CD4-positive, alpha-beta T cell treated with Interleukin-4 for 4 hours (primary cell): ENCODE measurements at places on chromosomes 13 and 19.

DNA sequence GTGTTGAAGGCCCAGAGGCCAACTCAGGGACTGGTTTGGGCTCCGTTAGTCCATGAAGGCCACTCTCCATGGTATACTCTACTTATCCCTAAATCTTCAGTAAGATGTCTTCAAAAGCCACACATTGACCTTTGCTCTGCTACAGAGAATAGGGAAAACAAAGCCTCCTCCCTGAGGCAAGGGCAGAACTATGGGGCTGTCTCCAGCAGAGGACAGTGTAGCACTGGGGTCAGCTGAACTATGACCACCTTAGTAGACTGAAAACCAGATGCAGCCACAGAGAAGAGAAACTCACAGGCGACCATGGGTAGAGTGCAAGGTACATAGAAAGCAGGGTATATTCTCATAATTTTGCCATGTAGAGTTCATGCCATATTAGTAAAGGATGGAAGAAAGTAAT lies 587.4 kb downstream of the LMO7 start:
- DNase-seq, result no peak

GRCh38 chr13:51643105-51643881 lies 59.0 kb downstream of the WDFY2 start:
- no peak for DNase-seq

- no peak for DNase-seq
These were observed 237.4 kb downstream of the RGCC start for GRCh38 chr13:41694545-41695301.

DNA sequence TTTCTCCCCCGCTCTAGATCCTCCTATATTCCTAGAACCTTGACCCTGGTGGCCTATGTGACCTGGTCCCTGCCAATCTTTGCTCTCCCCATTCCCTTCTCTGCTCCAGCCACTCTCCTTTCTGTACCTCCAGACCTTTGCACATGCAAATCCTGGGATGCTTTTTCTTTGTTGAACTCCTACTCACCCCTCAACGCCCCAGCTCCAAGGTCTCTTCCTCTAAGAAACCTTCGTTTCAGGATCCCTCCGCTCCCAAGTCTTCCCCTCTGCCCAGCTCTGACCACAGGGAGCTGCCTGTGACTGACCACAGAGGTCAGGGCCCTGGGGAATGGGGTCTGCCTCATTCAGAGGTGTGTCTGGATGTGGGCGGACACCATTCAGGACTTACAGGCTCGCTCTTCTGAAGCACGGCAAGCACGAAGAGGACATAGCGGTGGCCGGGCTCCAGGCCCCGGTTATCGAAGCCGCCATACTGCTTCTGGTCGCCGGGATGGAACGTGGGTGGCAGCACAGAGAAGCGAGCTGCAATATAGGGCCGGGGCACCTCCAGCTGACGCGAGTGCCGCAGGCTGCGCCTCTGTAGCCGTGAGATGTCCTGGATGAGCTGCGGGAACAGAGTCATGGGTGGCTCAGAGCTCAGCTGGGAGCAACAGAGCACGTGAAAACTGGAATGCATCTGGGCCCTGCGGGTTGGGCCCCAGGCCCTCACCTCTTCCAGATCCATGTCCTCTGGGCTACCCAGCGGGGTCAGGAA lies 120.9 kb downstream of the PTPRS start:
- no peak for DNase-seq

GRCh38 chr19:15123900-15124299 lies 16.7 kb downstream of the SYDE1 start:
- DNase-seq, result no peak

DNA sequence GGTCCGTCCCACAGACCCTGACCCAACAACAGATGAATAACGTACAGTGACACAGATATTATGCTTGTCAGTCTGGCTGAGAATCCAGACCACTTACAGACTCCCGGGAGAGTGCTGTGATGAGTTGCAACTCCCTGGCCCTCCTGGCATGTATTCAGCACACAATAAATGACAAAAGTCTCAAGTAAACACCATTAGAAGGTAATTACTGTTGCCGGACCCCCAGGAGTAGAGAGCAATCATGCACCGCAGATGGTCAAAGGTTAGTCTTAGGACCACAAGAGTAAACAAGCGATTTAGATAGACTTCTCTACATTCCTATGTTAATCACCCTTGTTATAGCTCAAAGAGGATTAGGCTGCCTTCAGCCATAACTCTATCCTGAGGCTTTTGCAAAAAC lies 726.4 kb upstream of the GPC6 start:
- no peak for DNase-seq

GRCh38 chr13:47835470-47836228 lies 165.4 kb downstream of the SUCLA2 start:
- no peak for DNase-seq

- DNase-seq, result no peak
These were observed 899.5 kb upstream of the SLC10A2 start for GRCh38 chr13:103965506-103966243.

DNA sequence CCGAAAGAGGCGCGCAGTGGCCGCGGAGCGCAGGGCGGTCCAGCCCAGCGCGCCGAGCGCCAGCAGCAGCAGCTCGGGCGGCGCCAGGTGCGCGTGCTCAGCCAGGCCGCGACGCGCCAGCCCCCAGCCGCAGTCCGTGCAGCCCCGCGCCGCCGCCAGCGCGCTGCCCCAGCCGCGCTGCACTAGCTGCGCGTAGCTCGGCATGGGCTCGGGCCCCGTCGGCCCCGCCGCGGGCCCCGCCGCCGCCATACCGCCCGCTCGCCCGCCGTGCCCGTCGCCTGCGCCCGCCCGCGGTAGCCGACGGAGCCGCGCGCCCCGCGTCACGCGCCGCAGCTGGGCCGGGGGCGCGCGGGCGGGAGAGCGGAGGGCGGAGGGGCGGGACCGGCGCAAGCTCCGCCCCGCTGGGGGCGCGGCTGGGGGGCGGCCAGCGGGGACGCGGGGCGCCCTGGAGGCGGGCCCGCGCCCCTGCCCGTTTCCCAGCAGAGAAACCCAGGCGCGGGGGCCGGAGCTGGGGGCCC lies at the start of gene CERS1:
CERS1 (minus strand) TSS at position 335 of the 518 bp plus-strand sequence; CDS start at position 249, 86 bp downstream.
- DNase-seq, result no peak

DNA sequence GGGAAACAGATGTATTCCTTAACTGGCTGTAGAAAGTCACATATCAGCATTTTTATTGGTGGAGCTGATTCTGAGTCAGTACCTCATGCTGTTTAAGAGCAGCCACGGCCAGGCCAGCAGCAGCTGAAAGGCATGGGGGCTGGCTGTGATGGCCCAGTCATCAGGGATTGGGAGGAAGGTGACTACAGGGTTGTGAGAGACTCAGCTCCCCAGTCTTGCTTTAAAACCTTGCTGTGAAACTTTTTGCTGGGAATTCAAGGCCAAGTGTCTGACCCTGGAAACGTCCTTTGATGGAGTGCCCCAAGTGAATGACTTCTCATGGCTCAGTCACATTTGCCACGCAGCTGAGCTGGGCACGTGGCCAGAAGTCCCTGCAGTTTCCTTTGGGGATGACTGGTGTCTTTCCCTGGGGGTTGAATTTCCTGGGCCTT lies 39.1 kb upstream of the RNF113B start:
- no peak for DNase-seq

DNA sequence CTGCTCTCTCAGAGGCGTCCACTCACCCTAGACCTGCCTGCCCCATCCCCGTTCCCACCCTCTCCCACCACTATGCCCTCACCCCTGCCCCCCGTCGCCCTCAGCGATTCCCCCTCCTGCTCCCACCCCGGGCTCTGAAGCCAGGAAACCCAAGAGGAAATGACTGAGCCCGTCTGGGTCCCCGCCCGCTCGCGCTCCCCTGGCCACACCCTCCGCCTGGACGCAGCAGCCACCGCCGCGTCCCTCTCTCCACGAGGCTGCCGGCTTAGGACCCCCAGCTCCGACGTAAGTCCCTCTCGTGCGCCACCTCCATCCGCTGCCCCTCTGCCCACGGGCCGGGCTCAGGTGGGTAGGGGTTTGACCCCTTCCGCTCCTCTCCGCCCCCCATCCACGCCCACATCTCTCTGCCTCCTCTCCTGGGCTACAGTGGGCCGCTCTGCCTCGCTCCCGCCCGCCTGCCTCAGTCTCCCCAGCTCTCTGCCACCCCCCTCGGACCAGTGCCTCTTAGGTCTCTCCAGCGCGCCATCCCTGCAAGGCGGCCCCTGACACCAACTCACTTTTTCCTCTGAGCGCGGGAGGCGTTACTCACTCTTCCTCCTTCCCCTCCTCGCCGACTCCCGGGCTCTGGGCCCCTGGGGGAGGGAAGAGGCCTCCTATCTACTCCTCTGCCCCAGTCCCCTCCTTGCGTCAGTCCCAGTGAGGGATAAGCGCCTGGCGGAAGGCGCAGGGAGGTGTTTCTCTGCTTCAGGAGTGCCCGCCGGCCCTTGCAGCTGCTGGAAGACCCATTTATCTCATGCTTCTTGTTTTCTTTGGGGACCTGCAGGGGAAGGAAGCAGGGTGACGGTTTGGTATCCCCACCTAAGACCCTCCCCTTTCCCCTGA lies at the start of gene FXYD5:
FXYD5 (plus strand) TSS at position 211 of the 882 bp plus-strand sequence. CDS start 816 bp downstream, outside the sequence.
- peak; percentile 67 for DNase-seq

DNA sequence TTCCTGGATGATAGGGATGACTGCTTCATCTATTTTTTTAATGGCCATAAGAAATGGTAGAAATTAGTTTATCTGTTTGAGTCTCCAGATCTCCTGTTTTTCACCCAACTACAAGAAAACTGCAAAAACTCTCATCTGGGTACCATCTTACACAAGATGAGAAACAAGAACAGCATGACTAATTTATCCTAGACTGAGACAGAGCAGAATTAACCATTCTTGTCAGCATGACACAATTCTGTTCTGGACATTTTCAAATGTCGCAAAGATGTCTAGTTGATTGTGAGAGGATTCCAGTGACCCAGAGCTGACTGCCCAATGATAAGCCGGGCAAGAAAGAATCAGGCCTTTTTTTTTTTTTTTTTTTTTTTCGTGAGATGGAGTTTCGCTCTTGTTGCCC lies 12.8 kb downstream of the ZNF43 start:
- DNase-seq, result no peak

- DNase-seq, result no peak
These were observed 402.8 kb downstream of the FGF9 start for GRCh38 chr13:22073718-22074117.

GRCh38 chr13:96379967-96380366 lies 290.1 kb downstream of the HS6ST3 start:
- no peak for DNase-seq

GRCh38 chr13:29454931-29455481 lies 140.5 kb downstream of the SLC7A1 start:
- DNase-seq, result no peak

DNA sequence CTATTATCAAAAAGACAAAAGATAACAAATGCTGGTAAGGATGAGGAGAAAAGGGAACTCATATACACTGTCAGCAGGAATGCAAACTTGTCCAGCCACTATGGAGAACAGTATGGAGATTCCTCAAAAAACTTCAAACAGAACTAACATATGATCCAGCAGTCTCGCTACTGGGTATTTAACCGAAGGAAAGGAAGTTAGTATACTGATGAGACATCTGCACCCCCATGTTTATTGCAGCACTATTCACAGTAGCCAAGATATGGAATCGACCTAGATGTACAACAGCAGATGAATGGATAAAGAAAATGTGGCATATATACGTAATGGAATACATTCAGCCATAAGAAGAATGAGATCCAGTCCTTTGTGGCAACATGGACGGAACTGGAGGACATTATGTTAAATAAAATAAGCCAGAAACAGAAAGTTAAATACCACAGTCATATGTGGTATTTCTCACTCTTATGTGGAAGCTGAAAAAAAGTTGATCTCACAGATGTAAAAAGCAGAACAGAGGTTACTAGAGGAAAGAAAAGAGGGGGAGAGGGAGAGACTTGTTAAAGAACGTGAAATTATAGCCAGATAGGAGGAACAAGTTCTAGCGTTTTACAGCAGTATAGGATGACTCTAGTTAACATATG lies 83.2 kb downstream of the RUBCNL start:
- peak; percentile 15 for DNase-seq

DNA sequence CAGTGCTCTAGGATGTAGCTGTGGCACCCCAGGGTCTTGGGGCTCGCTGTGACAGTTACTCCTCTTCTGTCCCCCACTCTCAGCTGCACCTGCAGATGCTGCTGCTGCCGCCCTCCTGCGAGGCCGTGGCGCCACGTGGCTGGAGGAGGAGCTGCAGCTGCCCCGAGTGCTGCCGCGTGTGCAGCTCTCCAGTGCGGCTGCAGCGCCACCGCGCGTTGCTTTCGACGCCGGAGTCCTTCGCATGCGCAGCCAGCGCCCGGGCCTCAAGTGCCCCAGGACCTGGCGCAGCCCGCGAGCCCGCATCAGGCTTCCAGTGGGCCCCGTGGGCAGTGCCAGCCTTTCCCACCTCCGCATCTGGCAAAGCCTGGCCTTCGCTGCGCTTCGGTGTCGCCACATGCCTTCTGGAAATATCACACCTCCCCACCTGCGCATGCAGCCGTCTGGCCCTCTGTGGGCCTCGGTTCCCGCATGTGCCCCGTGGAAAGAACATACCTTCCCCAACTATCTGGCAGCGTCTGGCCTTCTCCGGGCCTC lies 692 bp upstream of the ZNF580 start:
- DNase-seq, result peak; percentile 69

GRCh38 chr13:110268061-110268460 lies 38.9 kb downstream of the COL4A1 start:
- no peak for DNase-seq

GRCh38 chr13:110593430-110594130 lies 21.8 kb upstream of the NAXD start:
- peak; percentile 49 for DNase-seq
